ENCODE measurements at places on chromosomes 6 and 20. TPM values are rescaled to one million over a fixed set of nuclear protein-coding genes. Genes with fewer than 3 reads are reported as not detected.

- DNase-seq, result no peak
Observed at GRCh38 chr6:135902756-135903331, 51.3 kb downstream of the PDE7B start.

GRCh38 chr6:81138236-81138635 lies 614.2 kb downstream of the TENT5A start:
- DNase-seq, result no peak

DNA sequence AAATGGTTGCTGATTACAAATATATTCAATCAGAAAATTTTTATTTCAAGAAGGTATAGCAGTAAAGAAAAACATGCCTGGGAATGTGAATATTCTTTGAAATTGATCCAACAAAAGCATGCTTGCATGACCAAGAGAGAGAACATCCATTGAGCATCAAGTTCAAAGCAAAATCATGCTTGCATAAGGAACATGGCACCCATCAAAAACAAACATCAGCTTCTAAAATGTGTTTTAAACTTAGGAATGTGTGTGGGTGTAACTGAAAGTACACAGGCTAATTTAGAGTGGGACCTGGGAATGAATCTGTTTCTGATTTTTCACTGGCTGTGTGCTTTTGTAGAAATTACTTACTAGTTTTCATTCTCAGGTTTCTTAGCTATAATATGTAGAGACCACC lies 5.6 kb downstream of the SLC17A5 start:
- DNase-seq, result no peak

- no peak for DNase-seq
Observed at GRCh38 chr6:1597924-1598323, 11.8 kb upstream of the FOXC1 start.

GRCh38 chr20:43943725-43944124 lies 29.1 kb downstream of the TOX2 start:
- no peak for DNase-seq

DNA sequence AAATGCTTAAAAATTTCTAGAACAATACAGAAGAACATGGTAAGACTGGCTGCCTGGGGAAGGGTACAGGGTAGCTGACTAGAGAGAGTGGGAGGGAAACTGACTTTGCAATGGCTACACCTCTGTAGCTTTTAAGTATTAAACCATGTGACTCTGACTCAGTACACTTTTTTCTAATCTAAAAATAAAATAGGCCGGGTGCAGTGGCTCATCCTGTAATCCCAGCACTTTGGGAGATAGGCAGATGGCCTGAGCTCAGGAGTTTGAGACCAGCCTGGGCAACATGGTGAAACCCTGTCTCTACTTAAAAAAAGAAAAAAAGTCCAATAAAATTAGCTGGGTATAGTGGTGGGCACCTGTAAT lies 18.5 kb downstream of the ATP9A start:
- no peak for DNase-seq

DNA sequence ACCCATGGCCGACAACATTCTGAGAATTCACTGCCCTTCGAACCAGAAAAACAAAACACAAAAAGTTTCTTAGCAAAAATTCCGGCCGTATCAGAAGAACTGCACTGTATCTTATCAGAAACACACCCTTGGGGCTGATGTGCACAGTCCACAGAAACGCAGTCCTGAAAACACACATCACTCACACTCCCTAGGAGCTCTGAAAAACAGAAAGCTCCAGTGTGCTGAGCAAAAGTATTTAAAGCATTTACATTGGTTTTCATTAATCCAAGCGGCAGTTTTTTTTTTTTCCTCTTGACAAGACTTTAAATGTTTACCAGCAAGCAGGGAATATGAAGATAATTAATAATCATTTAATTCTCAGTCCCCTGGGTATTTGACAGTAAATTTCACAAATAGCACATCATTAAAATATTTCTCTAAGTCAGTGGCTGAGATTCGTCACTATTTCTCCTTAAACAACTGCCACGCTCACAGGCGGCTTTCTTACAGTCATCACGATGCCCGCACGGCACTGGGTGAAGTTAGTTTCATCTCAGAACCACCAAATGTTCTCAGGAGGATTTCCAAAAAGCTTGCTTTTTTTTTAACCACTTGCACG lies 13.3 kb downstream of the NFATC2 start:
- no peak for DNase-seq

DNA sequence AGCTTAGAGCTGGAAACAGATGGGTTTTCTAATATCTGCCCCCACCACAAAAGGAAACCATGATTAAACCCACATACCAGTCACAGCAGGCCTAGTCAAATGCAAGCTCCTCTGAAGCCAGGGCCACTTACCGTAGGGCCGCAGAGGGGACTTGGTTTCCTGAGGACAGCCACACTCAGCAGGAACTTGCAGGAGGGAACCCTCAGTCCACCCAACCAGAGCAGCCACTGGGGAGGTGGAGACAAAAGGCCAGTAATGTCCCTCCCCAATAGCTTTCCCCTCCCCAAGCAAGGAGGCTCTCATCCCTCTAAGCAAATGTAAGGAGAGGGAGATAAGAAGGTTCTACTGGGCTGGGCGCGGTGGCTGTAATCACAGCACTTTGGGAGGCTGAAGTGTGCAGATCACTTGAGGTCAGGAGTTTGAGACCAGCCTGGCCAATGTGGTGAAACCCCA lies 384.4 kb upstream of the JARID2 start:
- no peak for DNase-seq

DNA sequence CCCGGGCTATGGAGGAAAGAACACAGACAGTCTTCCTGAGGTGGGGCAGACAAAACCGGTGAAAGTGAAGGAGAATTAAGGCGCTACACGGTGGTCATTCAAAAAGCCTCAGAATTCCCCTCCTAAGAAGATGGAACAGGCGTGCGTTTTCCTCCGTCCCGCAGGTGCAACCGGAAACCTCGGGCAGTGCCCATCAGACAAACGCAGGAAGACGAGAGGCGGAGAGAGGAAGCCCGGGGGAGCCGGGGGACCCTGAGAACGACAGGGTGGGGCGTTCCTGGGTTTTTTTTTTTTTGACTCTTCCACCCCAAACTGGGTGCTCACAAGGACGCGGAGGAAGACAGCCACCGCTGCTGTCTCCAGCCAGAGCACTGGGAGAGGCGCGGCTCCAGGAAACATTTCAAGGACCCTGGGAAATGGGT lies 25.4 kb downstream of the TTLL2 start:
- DNase-seq, result no peak

- no peak for DNase-seq
Observed at GRCh38 chr20:3901706-3902440, 12.7 kb downstream of the PANK2 start.

DNA sequence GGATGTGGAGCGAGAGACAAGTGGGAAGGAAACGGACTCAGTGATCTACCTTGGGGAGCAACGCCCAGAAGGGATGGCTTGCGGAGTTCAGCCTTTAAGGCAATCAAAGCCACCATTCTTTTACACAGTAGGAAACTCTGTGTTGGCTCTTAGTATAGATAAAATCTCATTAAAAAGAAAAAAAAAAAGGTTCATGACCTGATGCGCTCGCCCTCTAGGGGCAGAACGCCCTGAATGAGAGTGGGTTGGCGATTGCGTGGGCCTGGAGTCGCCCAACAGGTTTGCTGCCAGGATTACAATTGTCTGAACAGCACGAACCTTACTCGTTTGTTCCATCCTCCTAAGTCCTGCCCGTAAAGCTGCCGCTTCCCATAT lies 1.2 kb downstream of the TPD52L1 start:
- DNase-seq, result no peak

- no peak for DNase-seq
Observed at GRCh38 chr6:163298079-163298830, 116.3 kb upstream of the QKI start.

GRCh38 chr6:96836631-96837080 lies 621 bp downstream of the GPR63 start:
- peak; percentile 38 for DNase-seq

GRCh38 chr6:123810948-123811347 lies 7.3 kb downstream of the NKAIN2 start:
- no peak for DNase-seq

GRCh38 chr6:71371559-71371958 lies 82.9 kb downstream of the OGFRL1 start:
- no peak for DNase-seq

DNA sequence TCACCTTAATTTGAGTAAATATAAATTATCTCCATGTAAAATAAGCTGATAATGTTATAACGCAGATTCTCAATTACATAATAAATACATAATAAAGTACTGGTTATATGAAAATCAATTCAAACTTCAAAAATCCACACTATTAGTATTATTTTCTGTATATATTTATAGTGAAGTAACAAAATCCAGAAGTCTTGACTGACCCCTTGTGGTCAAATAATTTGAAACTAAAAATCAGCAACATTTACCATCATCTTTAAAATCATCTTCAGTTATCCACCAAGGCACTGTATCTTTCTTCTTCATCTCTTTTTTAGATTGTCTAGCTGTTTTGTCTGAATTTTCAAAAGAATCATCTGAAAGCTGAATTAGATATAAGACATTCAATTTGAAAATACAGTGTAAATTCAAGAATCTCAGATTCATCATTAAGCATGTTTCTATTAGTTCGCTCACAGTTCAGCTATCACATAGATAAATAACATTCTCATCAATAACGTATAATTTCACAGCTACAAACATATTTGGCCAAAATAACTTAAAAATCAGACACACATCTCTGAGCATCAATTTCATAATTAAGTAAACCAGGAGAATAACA lies 6.5 kb downstream of the CEP162 start:
- DNase-seq, result no peak

Gene PGC
- polyA plus RNA-seq, result not detected

Gene TPBG
- polyA plus RNA-seq, result 23.0 TPM

Gene C6orf132
- 5.3 TPM for polyA plus RNA-seq

Gene CST11
- not detected for polyA plus RNA-seq

Gene LZTS3
- 12.8 TPM for polyA plus RNA-seq

Gene NOX3
- polyA plus RNA-seq, result 1.9 TPM

Gene TSPO2
- 0.44 TPM for polyA plus RNA-seq

Gene SSTR4
- polyA plus RNA-seq, result 0.11 TPM

Data from right renal cortex interstitium (tissue), 3 donors.